ENCODE measurements at places on chromosomes 16 and 17.

GRCh38 chr17:66354472-66354871, 52.1 kb downstream of the PRKCA start:
- no peak for DNase-seq

DNA sequence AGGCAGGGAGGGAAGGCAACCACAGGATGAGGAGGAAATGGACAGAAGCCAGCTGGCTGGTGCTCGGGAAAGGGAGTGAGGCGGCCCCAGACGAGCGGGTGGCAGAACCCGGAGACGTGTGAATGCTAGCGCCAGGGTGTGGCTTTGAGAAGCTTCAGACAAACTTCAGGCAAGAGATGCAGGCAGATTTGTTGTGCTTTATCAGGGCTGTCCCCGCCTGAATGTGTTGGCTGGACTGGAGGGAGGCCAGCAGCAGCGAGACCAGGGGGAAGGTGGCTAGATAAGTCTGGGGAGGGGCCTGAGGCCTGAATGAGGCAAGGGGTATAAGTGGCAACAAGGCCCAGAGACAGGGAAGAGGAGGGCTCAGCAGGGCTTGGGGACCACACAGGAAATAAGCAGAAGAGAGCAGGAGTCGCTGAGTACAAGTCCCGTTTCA, 22.0 kb downstream of the CAMKK1 start:
- no peak for DNase-seq

GRCh38 chr17:11908711-11909146, 88.5 kb downstream of the ZNF18 start:
- DNase-seq, result no peak

GRCh38 chr17:3032258-3033247, 30.9 kb downstream of the OR1D5 start:
- DNase-seq, result no peak

DNA sequence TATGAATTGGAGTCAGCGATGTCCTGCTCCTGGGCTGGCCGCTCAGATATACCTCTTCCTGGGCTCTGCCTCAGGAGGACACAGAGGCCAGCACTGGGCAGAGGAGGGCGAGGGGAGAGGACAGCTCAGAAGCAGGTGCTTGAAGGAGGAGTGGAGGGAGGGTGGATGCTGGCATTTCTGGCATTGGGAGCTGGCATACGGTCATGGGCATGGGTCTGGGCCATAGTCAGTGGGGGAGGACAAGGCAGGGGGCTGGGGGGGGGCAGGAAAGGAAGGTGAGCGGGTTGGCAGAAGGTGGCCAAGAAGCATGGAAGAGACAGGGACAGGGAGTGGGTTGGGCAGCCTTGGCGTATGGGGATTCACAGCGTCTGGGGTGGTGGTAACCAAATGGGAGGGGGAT, 16.7 kb upstream of the RAP1GAP2 start:
- DNase-seq, result no peak

DNA sequence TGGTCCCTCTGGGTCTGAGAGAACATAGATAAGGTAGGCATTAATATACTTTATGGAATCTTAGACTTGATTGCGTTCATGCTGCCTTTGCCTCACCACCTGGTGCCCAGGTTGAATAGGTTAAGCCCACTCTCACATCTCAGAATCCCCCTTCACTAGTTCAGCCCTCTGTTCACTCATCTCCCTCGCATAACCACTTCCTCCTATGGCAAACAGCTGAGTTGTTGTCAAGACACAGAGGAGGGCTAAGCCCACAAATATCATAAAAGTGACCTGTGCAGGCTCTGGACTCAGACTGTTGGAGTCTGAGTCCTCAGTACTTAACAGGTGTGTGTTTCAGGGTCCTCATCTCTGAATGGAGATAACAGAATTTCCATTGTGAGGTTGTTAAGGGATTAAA, 55.7 kb downstream of the GOSR1 start:
- DNase-seq, result no peak

DNA sequence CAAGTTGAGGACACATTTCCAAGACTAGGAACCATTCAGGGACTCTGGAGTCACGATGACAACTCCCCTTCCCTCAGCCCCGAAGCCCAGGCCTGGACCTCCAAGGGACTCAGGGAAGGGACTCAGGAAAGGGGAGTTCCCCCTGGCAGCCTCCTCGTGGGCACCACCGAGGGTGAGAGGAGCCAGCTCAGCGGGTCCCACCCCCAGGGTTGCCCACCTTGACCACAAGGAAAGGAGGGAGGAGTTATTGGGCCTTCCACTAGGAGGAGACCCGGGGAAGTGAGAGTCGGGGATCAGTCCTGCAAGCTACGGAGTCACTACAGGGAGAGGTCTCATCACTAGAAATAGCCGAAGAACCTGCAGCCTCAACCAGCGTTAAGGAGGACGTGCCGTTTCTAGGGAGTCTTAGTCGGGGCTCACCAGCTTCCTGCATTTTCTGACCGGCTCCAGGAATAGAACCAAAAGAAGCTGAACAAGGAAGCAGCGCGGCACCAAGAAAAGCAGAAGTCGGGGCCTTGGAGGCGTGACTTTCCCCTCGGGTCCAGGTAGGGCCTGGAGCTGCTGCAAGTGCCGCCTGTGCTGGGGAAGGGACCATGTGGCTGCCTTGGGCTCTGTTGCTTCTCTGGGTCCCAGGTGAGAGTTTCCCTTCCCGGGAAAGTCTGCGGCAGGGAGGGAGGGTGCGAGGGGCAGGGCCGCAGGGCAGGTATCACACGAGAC, at the start of gene CD300A:
Gene CD300A (plus strand): TSS at position 524 of the 717 bp plus-strand sequence. CDS start 70 bp downstream, at position 594.
- no peak for DNase-seq

GRCh38 chr17:81911277-81911961, at the start of gene PCYT2:
Gene PCYT2 (minus strand): TSS chr17:81911399. CDS start chr17:81911355, 44 bp downstream.
- DNase-seq, result peak; percentile 91

DNA sequence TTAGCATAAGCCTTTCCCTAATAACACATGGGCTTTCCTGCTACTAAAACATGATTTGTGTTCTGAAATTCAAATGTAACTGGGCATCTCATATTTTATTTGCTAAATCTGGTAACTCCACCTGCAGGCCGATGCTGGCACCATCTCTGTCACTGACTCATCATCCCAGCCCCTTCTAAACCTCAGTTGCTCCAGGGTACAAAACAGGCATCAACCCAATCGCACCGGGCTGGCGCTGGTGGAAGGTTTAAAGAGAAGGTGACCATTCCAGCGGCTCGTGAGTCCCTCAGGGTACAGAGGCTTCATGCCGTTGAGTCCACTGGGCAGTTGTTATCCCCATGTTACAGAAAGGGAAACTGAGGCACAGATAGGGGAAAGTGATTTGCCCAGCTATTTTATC, 27.1 kb downstream of the PPL start:
- no peak for DNase-seq
